ENCODE measurements at places on chromosomes 1 and 21.

GRCh38 chr1:158527190-158527815 lies 26.9 kb downstream of the OR6Y1 start:
- DNase-seq: no peak

GRCh38 chr1:177645491-177646190 lies 324.2 kb downstream of the SEC16B start:
- peak; percentile 4 for DNase-seq

DNA sequence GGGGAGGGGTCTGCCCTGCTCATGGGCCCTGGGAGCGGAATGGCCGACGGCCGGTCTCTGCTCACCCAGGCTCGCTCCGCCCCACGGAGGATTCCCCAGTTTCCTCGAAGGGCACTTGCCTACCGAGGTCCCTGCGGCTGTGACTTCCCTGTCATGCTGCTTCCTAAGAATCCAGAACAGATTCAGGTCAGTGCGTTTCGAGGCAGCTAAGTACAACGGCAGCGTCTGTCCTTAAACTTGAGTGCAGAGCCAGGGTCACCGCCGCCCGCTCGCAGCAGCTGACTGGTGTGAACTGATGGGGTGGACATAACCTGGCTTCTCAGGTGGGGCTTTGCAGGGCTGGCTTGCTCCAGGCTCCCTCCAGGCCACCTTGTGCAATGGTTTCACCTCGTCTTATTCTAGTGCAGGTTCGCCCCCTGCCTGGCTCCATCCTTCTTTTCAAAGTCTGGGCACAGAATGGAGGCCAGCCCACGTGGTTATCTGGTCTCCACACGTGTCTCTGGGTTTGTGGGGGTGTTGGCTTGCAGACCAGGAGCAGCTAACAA lies 7.6 kb upstream of the C1orf174 start:
- no peak for DNase-seq

DNA sequence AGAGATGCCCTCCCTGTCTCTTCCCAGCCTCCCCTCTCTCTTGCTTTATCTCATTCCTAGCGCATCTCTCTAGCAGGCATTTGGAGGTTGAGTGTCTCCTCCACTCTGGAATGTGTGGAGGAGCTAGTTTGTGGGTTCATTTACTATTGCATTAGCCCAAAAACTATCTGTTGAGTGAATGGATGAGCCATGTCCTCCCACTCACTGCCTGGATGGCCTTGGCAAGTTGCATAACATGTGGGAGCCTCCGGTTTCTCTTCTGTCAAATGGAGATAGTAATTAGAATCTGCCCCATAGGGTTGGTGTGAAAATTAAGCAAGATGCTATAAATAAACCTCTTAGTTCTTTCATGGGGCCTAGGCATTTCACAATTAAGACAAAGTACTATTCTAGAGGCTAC lies 181.8 kb downstream of the KAZN start:
- no peak for DNase-seq

- DNase-seq: no peak
Measured at GRCh38 chr1:94379615-94380014, 38.6 kb upstream of the ABCD3 start.

- no peak for DNase-seq
Measured at GRCh38 chr1:24954022-24954421, 23.9 kb upstream of the RUNX3 start.

- DNase-seq: no peak
Measured at GRCh38 chr1:200951016-200951415, 56.3 kb downstream of the INAVA start.

- peak; percentile 39 for DNase-seq
Measured at GRCh38 chr21:41283211-41283818, 33.3 kb upstream of the FAM3B start.

DNA sequence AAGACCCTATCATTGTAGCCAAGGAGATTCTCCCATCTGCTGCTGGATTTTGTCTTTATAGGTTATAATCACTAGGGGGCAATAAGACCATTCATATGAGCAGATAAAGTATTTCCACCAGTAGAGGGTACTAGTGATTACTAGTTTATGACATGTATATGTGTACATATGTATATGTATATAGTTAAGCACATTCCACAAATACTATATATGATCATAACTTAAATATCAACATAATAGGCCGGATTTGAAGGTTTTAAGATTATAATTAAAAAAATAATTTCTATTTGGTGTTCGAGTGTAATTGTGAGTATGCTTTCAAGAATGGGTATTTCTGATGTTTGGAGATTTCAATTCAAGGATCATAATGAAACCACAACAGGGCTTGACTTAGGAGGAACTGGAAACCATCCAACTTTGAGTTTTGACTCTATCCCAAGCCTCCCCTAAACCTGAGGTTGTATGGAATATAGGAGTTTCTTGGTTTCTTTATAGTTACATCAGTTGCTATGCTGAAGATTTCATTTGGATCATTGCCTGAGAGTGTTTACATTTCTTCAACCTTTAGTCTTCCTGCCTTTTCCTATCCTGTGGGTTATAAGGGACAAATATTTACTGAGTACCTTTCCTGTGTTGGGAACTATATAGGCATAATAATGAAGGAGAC lies 16.9 kb downstream of the TCEANC2 start:
- no peak for DNase-seq

DNA sequence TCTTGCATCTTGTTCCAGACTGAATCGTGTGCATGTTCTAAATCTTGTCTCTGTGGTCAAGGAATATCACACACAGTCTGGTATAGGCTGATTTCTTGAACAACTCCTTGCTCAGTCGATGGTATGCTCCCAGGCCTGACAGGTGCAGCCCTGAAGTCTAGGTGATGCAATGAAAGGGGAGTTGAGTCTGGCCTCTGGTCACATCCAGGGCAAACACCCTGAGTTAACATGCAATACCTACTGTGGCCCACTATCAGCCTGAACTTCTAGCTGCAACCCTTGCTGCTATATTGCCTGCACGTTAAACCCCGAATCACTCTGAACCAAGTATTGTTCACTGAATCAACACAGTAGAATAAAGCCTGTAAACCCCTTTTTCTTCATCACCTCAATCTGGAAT lies 303.4 kb downstream of the USP25 start:
- no peak for DNase-seq

DNA sequence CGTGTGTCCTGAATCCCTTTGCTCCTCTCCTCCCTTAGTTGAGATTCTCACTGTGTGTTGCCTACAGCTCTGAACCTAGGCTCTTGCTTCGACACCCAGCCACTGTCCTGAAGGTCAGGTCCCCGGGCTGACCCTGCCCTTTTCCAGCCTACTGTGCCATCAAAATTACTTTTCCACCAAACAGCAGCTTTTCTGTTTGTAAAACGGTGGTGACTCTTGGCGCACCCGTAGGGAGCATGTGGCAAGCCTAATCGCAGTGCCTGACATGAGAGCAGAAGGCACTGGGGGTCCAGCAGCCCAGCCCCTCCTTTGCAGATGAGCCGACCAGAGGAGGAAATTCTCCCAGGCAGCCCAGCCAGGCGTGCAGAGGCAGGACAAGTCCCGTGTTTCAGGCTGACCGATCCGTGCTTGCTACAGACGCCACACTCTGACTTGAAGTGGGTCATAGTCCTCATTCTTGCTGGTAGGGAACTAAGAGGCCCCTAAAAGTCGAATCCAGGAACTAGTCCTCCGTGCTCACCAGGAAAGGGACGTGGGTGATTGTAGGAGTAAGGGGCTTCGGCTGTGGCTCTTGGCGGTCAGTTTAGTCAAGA lies 6.8 kb downstream of the GPR137B start:
- peak; percentile 55 for DNase-seq

- DNase-seq: no peak
Measured at GRCh38 chr1:116577759-116578314, 7.0 kb upstream of the CD58 start.

- DNase-seq: no peak
Measured at GRCh38 chr1:207805841-207806421, 54.1 kb downstream of the CD46 start.

- no peak for DNase-seq
Measured at GRCh38 chr1:245366886-245367285, 212.1 kb downstream of the KIF26B start.

- no peak for DNase-seq
Measured at GRCh38 chr1:1281533-1282321, 1.5 kb downstream of the SCNN1D start.

GRCh38 chr1:247469141-247469535 lies 11.2 kb upstream of the OR2B11 start:
- DNase-seq: no peak

- DNase-seq: no peak
Measured at GRCh38 chr1:99469550-99469971, 176.4 kb upstream of the PALMD start.

DNA sequence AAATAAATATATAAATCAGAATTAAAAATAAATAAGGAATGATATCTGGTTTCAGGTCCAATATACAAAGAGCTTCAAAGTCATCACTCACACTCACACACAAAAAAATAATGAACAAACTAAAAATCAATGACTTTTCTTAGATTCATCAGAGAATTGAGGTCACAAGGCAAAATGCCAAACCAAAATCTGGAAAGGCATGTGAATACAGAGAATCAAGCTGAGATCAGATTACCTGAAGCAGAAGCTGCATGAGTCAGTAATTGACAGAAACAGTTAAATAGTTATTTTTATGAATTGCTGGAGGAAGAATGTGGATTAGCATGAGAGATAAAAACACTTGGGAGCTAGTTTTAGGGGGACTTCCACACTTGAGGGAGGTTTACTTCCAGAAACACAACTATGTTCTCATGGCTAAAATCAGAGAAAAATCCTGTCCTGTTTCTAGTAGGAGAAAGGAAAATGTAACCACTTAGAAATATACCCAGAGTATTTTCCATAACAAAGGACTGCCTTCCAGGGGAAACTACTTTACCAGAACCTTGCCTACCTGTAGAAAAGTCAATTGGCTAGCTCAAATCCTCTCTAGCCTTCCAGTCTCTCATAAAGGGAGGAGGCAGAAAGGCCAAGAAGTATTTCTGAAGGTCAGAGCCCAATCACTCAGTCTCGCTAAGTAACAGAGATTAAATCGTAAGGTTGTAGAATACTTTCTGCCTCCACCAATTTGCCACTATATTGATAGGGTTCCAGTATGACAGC lies 536.6 kb upstream of the NR5A2 start:
- DNase-seq: no peak

DNA sequence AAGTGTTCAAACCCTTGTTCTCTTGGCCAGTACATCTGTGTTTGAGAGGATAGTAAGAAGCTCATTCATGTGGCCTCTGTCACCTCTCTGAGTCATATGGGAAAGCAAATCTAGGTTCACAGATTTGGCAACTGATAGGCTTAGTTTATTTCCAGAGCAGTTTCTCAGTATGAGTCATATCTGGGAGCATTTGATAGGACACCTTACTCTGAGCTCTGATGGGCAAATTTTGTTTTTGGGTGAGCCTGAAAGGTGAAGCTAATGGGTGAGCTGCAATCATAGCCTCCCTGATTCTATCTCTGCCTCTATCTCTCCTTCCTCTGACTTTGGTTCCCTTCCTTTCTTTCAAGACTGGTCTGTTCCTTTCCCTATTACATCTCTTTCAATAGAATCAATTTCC lies 134.4 kb downstream of the S1PR1 start:
- no peak for DNase-seq

- no peak for DNase-seq
Measured at GRCh38 chr1:111743679-111744101, 4.5 kb upstream of the INKA2 start.

GRCh38 chr1:112492076-112492475 lies 16.7 kb upstream of the WNT2B start:
- DNase-seq: no peak

GRCh38 chr1:1779691-1780597 lies 1.7 kb upstream of the NADK start:
- no peak for DNase-seq

- no peak for DNase-seq
Measured at GRCh38 chr1:223621312-223621734, 44.2 kb downstream of the CAPN8 start.

DNA sequence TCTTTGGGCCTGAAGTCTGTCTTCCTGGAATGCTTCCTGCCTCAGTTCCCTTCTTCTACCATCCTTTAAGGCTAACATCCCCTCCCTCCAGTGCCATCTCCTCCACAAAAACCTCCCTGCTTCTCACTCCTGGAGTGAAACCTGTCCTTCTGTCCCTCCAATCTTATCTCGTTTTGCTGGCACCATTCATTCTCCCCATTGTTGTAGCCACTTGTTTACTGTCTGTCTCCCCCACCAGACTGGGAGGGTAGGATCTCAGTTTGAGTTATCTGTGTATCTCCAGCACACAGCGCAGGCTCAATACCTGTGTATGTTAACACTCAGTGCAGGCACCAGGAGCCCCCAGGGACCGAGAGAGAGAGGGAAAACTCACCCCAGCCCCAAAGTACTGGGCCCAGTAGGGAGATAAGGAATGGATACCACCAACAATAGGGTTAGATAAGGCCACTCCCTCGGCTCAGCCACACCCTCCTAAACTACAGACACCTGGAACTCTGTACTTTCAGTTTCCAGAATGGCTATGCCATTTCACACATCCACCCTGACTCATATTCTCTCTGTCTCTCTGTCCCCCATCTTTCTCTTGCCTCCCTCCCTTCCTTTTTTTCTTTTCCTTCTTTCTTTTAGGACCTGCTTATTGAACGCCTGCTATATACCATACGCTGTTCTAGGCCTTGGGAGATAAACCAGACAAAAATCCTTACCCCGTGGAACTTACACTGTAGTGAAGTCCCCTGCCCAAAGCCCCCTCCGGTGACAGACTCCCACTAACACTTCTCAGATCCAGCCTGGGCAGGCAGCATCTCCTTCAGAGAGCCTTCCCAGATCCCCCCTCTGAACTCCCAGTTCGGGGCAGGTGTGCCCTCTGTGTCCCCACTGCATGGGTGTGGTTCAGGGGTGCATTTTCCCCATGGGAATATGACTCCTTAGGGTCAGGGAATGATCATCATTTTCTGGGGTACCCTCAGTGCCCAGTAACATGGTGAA lies 3.3 kb upstream of the SSBP3 start:
- DNase-seq: no peak

DNA sequence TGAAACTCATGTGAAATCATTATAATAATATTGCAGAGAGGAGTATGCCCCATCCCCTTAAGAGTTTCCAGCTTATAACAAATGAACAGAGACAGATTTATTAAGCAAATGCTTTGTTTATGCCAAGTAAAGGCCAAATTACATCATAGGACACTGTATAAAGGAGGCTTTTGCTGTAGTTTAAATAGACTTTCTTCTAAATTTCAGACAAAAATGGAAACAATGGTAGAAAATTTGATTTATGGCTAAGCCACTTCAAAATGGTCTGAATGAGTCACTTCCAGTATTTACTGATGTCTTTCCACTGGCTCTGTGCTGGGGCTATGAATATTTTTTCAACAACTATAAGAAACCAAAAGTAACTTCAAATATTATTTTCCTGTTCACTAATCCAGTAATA lies 81.1 kb upstream of the ST6GALNAC5 start:
- DNase-seq: no peak

- DNase-seq: peak; percentile 31
Measured at GRCh38 chr1:171222936-171223335, 25.4 kb upstream of the FMO1 start.

DNA sequence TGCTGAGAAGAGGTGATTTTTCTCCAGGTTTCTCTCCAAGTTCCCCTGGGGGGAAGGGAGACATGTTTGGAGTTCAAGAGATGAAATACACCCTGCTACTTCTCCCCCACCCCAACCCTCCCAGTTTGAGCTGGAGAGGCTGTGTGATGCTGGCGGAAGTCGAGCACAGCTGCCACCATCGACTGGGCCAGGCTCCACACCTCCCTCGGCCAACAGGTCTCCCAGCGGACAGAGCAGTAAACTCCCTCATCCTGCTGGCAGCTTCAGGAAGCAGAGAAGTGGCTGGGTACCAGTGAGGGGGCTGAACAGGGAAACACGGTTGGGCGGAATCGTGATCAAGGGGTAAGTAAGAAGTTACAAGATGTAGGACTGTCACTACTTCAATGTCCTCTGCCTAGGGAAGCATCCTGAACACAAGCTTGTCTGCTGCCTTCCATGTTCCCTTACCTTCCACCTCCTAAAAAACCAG lies 6.6 kb upstream of the NHLH1 start:
- DNase-seq: no peak
